CD4-positive, alpha-beta T cell (primary cell): ENCODE measurements at places on chromosomes 4 and X.

DNA sequence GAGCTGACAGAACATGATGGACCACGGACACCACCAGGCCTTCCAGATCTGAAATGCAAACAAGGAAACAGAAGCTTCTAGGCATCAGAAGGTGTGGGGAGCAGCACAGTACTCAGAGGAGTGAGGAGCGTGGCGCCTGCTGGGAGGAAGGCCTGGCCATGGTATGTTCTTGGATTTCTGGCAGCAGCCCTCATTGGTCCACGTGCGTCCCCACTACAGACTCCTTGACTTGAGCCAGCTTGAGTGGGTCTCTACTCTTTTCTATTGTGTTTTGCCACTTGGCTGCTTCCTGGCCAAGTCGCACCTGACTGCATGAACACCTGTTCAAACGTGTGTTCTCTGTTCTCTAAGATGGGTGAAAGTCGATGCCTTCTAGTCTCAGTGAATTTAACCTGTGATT is 18.0 kb downstream of the ZNF275 start:
- no peak for DNase-seq

GRCh38 chrX:136041254-136041812 is 56.1 kb downstream of the SLC9A6 start:
- DNase-seq: no peak

DNA sequence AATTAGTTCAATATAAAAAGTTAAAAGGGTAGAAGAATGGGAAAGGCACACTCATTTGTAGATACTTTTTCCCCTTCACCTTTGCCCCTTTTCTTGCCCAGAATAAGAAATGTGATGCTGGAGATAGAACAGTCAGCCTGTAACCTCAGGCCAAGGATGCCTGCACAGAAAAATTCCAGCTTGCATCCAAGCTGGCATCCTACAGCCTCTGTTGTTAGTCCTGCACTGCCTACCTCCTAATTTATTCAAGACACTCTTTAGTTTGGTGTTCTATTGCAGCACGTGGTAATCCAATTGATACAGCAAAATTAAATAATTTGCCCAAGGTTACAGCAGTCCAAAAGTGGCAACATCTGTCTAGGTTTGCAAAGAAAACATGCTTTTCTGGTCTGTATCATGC is 9.7 kb upstream of the USO1 start:
- DNase-seq: no peak

DNA sequence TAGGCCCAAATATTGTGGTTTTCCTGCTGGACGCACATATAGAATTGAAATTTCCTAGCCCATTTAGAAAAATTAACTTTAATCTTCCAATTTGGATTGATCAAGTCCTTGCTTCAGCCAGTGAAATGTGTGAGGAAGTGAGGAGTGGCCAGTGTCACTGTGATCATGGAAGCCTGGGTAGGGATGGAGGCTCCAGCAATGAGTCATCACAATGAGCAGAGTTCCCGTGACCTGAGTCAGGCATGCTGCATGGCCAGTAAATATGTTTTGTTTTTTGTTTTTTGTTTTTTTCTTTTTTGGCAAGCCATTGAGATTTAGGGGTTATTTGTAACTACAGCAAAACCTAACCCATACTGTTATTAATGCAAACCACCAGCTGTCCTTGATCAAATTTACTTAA is 52.1 kb downstream of the IDS start:
- no peak for DNase-seq

DNA sequence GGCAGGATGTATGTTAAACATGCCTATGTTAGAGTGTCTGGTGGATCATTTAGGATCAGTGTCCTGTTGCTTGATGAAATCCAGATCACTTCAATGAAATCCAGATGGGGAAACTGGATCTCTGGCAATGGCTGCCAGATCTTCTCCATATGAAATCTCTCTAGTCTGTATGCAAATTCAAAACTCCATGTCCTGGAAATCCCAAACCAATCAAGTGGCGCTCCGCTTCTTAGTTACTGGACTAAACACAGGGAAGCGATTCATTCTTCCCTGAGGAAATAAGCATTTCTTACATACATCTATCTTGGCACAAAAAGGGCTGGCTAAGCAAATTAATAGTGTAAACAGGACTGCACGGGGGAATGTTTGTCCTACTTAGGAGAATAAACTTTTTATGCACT is 94.9 kb downstream of the HDAC8 start:
- DNase-seq: no peak

- DNase-seq: no peak
These were observed 190.9 kb downstream of the SHOX start for GRCh38 chrX:821327-822107.

DNA sequence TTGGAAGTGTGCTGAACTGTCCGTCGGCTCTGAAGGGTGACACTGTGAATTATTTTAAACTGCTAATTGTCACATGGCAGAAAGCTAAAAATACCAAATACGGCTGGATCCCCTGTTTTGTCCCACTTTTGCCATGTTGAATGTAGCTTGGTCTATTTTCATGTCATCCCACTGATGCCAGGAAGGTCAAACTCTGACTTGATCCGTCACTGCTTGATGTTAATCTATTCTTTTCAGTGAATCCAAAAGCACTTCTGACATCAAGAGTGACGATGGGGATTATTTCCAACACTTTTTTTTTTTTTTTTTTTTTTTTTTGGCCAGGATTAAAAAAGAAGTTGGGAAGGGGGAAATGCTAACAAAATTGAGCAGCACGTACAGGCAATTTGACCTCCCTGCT is 734.6 kb upstream of the TENM3 start:
- no peak for DNase-seq

DNA sequence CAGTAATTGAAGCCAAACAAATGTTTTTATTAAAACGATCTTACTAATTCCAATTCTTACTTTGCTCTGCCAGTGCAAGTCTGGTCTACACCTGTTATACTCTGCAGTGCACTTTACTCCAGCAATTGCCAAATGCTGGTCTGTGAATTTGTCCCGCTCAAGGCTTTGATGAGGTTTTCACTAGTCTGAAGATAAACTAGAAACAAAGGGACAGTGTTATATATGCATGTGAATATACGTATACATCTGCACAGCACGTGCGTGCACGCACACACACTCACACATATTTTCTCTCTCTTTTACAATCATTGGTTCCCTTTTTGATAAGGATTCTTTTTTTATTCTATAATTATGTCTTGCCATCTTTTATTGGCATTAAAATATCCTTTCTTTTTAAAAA is 88.5 kb upstream of the LCORL start:
- no peak for DNase-seq
